ENCODE measurements at places on chromosomes 1 and 21.

DNA sequence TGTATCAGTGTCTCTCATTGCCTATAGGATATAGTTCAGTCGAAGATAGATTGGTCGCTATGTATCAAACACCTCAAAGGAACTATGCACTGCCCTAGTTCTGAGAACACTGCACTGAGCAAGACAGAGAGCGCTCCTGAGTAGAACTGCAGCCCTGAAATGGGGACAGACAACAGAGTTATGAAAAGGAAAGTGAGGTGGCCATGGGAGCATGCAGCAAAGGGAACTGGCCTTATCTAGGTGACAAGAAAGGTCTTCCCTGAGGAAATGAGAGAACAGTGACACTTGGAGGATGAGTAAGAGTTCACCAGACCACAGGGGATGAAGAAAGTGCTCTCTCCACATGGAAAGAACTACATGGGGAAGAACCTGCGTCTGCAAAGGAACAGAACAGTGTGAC is 7.5 kb upstream of the G0S2 start:
- no peak for DNase-seq

DNA sequence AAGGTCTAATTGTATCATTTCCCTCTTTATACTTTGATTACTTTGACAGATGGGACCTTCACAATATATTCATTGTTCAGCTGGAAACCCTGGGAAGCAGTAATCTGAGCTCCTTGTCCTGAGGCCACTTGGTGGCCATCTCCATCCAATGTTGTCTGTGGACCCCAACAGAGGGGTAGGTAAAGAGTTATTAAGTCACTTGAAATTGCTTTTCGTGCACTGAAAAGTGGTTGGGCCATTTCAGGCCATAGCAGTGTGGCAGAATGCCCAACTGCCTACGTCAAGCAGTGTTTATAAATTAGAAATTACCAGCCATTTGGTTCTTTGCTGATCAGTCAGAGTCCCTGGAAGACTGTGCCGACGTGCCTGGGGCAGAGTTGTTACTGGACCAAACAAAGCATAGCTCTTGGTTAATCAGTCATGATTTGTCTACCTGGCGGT is 308.3 kb upstream of the USP25 start:
- DNase-seq: no peak

DNA sequence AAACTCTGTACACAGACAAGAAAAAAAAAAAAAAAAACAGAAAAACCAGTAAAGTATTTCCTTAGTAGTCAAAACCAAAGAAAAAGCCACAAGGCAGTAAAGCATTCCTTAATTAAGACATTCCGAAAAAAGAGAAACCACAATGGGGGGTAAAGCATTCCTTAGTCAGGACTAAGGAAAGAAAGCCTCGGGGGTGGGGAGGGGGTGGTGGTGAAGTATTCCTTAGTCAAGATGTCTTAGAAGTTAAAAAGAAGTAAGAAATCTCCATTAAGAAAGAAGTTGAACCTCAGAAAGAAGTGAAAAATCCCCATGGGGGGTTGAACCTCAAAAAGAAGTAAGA is 28.2 kb upstream of the FMO1 start:
- DNase-seq: no peak

DNA sequence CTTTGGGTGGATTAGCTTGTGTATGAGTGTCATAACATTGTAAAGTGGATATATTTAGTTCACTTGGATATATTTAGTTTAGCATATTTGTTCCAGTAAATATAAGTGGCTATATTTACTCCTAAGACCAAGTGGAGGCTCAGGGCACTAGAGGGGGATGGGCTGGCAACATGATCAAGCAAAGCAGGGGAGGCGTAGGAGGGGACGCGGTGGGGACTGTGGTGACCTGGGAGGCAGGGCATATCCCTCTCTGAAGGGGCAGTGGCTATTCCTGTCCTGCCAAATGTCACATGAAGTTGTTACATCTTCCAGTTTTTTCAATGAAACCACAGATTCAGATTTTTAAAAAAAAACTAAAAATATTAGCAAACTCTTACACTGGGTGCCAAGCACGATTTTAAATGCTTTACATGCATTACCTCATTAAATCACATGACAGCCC is 51.9 kb upstream of the EDN2 start:
- DNase-seq: no peak

DNA sequence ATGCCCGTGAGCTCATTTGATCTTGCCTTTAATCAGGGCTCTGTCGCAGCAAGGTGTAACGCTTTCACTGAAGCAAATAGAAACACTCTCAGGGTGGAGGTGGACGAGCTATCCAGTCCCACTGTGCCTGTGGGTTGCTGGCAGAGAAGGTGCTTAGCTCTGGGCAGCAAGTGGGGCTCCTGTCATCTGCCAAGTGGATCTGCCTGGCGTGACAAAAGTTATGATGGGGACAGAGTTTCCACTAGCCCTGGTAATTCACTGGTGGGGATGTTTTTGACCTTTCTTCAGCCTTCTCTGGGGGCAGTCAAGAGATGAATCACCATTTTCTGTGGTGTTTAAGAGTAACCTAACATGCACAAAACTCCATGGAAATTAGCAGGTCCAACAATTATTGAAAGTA is 71.3 kb upstream of the EDEM3 start:
- DNase-seq: peak; percentile 28

- no peak for DNase-seq
Observed at GRCh38 chr21:37896788-37897187, 19.5 kb downstream of the KCNJ6 start.

- DNase-seq: peak; percentile 46
Observed at GRCh38 chr1:30715216-30715615, 8.2 kb downstream of the MATN1 start.

GRCh38 chr21:36892201-36892600 is 74.3 kb downstream of the HLCS start:
- no peak for DNase-seq

- DNase-seq: no peak
Observed at GRCh38 chr1:240414237-240414636, 197.7 kb downstream of the GREM2 start.

GRCh38 chr1:91948501-91949355 is 473 bp upstream of the BRDT start:
- no peak for DNase-seq

GRCh38 chr1:7223334-7224080 is 438.3 kb downstream of the CAMTA1 start:
- DNase-seq: no peak

DNA sequence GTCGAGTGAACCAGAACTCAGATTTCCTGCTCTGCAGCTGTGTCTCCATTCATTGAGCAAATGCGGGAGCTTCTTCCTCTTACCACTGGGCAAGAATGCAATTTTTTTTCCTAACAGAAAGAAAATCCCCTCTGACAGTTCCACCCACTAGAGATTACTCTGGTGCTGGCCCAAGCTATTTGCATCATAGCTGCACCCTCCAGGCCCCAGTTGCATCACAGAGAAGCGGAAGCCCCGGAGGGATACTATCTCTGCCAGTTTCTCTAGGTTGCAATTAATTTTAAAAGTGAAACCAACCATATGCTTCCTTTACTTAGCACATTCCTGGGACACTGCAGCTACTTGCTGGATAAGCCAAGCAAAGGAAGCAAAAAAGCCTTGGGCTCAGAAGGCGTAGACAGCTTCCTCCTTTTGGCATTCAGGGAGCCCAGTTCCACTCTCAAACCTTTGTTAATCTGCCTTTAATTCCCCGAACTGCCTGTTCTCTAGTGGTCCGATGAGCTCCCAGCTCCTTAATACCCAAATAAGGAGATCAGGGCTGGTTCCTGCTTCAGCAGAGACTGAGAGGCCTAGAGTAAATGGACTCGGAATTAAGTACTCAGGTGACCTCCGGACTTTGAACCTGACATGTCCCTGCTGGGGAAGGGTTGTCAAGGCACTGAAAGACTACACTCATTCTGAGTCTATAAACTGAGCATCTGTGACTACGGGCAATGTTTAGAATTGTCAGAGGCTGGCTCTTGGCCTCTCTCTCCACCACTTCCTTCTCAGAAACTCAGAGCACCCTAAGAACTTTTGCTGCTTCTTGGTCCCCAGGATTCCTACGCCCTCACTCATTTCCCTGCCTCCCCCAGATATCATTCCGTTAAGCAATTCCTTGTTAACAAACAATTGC is 72.5 kb upstream of the TNFSF18 start:
- DNase-seq: no peak

All from stimulated activated naive CD8-positive, alpha-beta T cell treated with anti-CD3 and anti-CD28 coated beads, Interleukin-15, Interleukin-2, amounts not matched to agents 100 U/mL and 50 U/mL, for 24 hours (primary cell).